ENCODE measurements at places on chromosomes 1 and 21. TPM values are rescaled to one million over a fixed set of nuclear protein-coding genes. Genes with fewer than 3 reads are reported as not detected.

TESK2 gene
- total RNA-seq, result 1.9 TPM

NEK2 gene
- total RNA-seq, result not detected

OR6N1 gene
- not detected for total RNA-seq

C1QTNF12 gene
- total RNA-seq, result 0.86 TPM

LCE3E gene
- not detected for total RNA-seq
